ENCODE measurements at places on chromosomes 11 and 22.

DNA sequence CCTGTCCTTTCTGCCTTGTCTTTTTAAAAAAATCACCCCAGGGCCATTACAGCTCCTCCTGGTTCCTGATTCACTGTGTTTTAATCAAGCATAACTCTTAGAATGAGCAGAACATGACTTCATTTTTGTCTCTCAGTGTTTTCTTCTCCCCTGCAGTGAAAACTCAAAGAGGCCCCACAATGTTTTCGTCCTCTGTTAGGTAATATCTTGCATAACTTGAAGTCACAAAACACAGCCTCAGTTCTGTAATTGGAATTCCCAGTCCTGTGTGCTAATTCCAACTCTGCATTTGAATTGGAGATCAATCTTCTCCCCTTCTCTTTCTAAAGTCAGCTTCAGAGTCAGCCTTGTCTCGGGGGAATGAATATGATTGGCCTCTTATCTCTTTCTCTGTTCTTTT lies 186.5 kb upstream of the NAV2 start:
- no peak for DNase-seq

- no peak for DNase-seq
These were observed 28.0 kb upstream of the CYP2D6 start for GRCh38 chr22:42158456-42159132.

DNA sequence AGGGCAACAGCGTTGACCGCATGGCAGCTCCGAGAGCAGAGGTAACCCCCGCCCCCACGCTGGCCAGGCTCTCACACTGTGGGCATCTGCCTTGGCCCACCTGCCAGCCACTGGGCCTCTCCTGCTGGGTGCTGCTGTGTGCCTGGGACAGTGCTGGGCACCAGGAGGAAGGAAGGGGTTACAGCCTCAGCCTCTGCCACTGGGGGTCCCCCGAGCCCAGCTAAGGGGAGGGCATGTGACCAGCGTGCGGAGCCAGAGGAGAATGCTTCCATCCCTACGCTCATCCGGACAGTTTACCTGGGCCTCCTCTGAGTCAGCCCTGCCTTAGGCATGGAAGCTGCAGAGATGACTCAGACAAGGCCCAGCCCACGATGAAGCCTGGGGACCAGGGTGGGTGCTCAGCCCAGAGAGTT lies 10.9 kb downstream of the NCF4 start:
- no peak for DNase-seq

DNA sequence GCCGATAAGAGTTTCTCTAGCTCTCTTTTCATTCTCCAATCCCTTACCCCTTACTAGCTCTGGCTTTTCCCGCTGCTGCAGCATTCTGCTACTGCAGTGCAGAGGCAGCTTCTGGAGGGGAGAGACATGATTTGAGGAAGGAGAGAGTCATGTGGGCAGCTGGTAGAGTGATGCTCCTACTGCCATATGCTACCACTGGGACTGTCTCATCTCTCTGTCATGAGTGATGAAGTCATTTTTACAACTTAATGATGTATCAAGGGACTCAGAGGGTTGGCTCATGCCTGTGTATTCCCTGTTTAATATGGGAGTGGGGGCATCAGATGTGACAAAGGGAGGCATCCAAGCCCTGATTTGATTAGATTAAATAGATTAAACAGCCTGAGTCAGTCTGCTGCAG lies 11.3 kb downstream of the SLC17A6 start:
- no peak for DNase-seq

- no peak for DNase-seq
These were observed 24.7 kb downstream of the NCF4 start for GRCh38 chr22:36885474-36885873.

DNA sequence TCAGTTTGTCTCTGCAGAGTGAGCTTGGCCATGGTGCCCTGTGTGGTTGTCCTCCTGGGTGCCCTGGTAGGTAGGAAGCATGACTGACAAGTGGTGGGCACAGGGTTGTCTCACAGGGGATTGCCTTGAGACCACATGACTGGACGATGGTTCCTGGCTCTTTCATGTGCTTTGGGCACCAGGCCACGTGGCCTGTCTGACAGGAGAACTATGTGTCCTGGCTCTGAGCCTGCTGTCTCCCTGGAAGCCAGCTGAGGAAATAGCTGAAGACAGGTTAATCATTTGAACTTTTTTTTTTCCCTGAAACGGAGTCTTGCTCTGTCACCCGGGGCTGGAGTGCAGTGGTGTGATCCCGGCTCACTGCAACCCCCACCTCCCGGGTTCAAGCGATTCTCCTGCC lies 93.2 kb downstream of the LDLRAD3 start:
- DNase-seq, result no peak

DNA sequence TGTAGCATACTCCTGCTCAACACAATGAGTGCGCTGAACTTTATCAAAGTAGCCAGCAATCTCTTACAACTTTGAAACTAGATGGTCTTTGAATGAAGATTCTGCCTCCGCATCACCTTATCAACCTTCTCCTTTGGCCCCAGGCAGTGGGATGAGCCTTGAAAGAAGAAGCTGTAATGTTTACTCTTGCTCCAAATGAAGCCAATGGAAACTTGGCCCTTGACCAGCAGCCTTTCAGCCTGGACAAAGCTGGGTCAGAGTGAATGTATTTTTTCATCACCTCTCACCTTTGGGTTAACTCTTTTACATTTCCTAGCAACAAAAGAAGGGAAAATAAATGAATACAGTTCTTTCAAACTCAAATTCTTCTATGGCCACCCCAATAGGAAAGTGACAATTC lies 359.1 kb downstream of the KCNA4 start:
- no peak for DNase-seq

GRCh38 chr11:95374105-95374504 lies 143.1 kb upstream of the SESN3 start:
- DNase-seq, result no peak

- DNase-seq, result no peak
These were observed 2.0 kb downstream of the PNPLA5 start for GRCh38 chr22:43889860-43890253.

- no peak for DNase-seq
These were observed 82.7 kb downstream of the CELSR1 start for GRCh38 chr22:46454504-46455269.

GRCh38 chr22:35913925-35914324 lies 114.7 kb downstream of the RBFOX2 start:
- no peak for DNase-seq

- no peak for DNase-seq
These were observed 15.4 kb downstream of the P2RY6 start for GRCh38 chr11:73287400-73288101.

DNA sequence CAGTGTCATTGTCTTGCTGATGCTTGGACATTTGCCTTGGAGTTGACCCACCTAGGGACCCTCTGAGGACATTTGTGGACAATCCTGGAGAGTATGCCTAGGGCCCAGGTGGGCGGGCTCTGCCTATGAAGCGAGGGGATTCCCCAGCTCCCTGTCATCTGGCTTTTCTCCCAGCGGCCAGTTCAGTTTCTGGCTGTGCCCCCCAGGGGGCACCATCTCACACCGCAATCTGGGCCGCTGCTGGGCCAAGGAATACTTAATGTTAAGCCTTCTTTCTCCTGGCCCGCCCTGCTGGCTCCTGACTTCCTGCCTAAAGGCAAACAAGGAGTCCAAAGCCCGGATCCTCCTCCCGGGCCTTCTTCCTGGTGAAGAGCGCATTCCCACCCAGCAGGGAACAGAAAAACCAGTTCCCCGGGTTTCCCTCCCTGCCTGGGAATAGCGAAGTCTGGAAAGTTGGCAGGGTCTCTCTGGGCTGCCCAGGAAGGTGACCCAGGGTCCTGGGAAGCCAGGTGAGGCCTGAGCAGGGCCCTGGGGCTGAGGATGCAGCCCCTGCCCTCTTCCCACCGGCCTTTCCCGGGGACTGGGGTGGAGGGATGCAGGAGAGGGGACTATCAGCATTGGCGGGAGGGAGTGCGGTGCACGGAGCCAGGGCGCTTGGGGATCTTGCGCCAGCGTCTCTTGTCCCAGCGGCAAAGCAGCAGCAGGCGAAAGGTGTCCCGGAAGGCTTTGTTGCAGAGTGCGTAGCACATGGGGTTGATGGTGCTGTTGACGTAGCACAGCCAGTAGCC lies 11.9 kb downstream of the CHRM1 start:
- no peak for DNase-seq

DNA sequence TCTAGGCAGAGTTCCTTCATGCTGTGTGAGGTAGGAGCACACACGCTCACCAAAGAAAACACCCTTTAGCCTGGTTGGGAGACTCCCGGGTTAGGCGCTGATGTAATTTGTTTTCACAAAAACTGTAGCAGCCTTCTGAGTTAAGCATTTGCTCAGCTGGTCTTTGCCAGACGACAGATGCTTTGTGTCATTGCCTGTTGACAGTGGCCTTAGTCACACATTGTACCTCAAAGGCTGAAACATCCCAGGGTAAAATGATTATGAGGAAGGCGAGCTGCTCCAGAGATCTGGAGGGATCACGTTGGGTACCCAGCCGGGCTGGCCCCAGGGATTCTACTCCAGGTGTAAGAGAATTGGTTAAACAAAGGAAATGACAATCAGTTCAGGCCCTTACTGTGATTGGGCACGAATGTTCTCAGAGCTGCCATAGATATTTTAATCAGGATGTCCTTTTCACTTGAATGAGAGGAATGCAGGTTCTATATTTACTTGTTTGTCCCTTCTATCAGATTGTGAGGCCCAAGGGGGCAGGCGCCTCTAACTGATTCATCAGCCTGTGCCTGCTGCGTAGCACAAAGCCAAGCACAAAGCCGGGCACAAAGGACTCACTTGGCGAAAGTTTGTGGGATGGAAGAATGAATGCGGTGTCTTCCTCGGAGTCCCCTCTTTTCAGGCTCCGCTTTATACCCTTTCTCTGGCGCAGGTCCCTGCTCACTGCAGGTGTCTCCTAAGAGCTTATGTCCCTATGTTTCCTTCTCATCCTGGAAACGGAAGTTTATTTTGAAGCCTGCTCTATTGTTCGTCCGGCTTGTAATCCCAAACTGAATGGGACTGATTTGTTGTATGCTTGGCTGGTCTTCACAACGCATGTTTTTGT lies 47.1 kb downstream of the ADM start:
- no peak for DNase-seq

GRCh38 chr11:43135966-43136534 lies 175.7 kb upstream of the API5 start:
- no peak for DNase-seq

- DNase-seq, result no peak
These were observed 26.6 kb upstream of the MYEOV start for GRCh38 chr11:69267395-69267805.

GRCh38 chr22:47457509-47458300 lies 695.3 kb downstream of the TBC1D22A start:
- DNase-seq, result no peak

- DNase-seq, result no peak
These were observed 10.2 kb downstream of the DGKZ start for GRCh38 chr11:46357483-46357936.

- no peak for DNase-seq
These were observed 10.5 kb upstream of the FUT4 start for GRCh38 chr11:94533206-94533605.

GRCh38 chr22:23751441-23751996 lies 607 bp upstream of the ZNF70 start:
- no peak for DNase-seq

GRCh38 chr11:113022262-113022661 lies 61.0 kb downstream of the NCAM1 start:
- DNase-seq, result no peak

GRCh38 chr11:126878913-126879482 lies 121.6 kb downstream of the KIRREL3 start:
- no peak for DNase-seq

DNA sequence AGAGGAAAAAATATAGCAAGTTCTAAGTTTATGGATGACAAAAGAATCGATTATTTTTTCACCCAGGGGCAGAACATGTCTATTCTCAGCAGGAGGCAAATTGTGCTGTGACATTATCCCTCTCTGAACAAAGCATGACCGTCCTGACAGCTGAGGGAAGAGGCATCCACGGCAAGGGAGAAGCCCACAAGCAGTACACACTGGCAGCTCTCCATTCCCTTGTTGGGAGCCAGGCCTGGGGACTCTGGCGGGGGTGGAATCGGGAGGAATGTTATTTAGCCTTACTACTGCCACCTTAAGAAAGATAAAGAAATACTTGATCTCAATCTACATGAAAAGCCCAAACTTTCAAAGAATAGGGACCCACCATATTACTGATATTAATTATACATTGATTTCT lies 3.4 kb downstream of the KIRREL3 start:
- no peak for DNase-seq

GRCh38 chr11:114061048-114061680 lies 1.7 kb downstream of the ZBTB16 start:
- DNase-seq, result no peak

DNA sequence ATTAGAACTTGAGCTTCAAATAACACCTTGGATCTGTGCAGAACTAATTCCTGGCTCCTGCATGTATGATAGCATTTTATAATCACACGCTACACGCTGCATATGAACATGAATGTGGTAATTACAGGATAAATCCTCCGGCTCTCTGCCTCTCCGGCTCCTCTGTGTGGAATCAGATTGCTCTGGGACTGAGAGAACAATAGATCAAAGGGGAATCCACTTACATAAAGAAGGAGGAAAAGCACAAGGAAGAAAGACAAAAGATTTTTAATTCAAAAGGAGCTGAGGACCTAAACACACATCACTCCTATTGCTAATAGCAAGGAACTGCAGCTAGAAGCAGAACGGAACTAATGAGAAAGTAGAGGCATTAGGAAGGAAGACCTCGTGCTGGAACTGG lies 240.9 kb downstream of the NTM start:
- no peak for DNase-seq

DNA sequence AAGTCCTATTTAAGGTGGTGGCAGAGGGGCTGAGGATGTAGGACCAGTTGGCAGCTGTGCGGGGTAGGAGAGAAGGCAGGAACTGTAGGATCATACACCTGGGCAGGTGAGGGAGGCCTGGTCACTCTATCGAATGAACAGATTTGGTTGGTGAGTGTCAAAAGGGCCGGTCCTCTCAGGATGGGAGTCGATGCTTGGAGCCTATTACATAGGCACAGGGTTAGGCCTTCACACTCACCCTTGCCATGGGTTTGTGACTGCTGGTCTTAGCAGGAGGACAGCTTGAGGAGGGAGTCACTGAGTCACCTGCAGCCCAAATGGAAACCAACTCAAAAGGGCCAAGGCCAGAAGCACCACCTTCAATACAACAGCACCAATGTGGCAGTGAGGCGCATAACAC lies 80.2 kb upstream of the NARS2 start:
- no peak for DNase-seq

- no peak for DNase-seq
These were observed 24.8 kb downstream of the SERPING1 start for GRCh38 chr11:57622263-57622662.

GRCh38 chr11:2095542-2095941 lies 43.6 kb downstream of the IGF2 start:
- no peak for DNase-seq

Measured in omental fat pad (tissue), 4 donors.